Spinal cord (tissue), 10 donors: ENCODE measurements at places on chromosomes 7 and 10. TPM values are rescaled to one million over a fixed set of nuclear protein-coding genes. Genes with fewer than 3 reads are reported as not detected.

The ELFN1 gene
- polyA plus RNA-seq, result 24.3 TPM

The GATA3 gene
- 3.4 TPM for polyA plus RNA-seq

The ABCB1 gene
- 15.4 TPM for polyA plus RNA-seq

The MCM10 gene
- 5.2 TPM for polyA plus RNA-seq

The CLDN3 gene
- 0.81 TPM for polyA plus RNA-seq

The CTAGE4 gene
- not detected for polyA plus RNA-seq

The CDH23 gene
- 21.5 TPM for polyA plus RNA-seq

The CPA4 gene
- 0.84 TPM for polyA plus RNA-seq
